ENCODE measurements at places on chromosomes 6 and 20.

DNA sequence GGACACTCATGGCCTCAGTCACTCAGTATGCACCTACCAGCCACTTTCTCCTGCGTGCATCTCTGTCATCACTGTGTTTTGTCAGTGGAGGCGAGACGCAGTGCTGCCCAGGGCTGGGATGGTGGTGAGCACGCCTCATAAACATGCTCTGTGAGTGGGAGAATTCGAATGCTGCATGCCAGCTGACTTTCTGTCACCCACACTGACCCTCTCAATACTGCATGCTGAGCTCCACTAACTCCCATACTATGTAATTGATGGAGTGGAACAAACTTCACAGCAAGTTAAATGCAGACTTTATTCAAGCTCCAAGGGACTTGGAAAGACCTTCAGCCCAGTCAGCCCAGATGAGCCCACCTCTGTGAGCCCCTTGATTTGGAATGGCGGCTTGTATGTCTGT lies 22.7 kb upstream of the GGTLC1 start:
- no peak for DNase-seq

DNA sequence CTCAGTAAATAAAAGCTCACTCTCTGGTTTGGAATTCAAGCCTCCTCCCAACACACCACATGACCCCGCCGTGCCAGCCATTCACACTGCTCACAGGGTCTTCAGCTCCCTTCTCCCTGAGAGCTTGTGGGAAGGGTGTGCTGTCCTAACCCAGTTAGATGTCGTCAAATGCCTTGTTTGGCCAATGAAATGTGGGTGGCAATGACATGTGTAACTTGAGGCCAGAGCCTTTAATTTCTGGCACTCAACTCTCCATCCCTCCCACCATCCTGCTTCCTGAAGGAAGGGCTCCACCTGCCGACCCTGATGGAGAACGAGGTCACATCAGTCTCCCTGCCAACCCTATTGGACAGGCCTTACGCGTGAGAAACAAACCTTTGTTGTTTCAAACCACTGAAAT lies 224.5 kb upstream of the AGPAT4 start:
- no peak for DNase-seq

- no peak for DNase-seq
These were observed 215.5 kb downstream of the ALDH8A1 start for GRCh38 chr6:134734312-134734869.

- DNase-seq: no peak
These were observed 167.4 kb downstream of the COL9A1 start for GRCh38 chr6:70135219-70136160.

GRCh38 chr20:60008130-60008808 lies 50.0 kb downstream of the CDH26 start:
- no peak for DNase-seq

GRCh38 chr6:95690328-95690727 lies 113.0 kb downstream of the MANEA start:
- DNase-seq: no peak

- no peak for DNase-seq
These were observed 28.3 kb upstream of the MDGA1 start for GRCh38 chr6:37725957-37726356.

GRCh38 chr6:13494137-13494536 lies 6.7 kb upstream of the GFOD1 start:
- DNase-seq: no peak

DNA sequence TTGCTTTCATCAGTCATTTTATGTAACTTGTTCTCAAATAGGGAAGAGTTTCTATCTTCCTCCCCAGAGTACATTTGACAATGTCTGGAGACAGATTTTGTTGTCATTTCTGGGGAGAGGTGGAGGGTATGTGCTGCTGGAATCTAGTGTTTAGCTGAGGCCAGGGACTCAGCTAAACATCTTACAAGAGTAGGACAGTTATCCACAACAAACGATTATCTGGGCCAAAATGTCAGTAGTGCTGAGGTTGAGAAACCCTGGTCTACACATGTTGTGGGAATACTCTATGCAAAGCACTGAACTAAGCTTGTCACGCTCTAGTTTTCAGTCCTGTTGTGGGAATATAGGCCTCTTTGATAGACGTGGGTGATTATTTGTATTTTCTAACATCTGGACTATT lies 171.4 kb downstream of the CD109 start:
- no peak for DNase-seq

GRCh38 chr6:36698196-36698595 lies 570 bp downstream of the RAB44 start:
- DNase-seq: no peak

- DNase-seq: no peak
These were observed 227.3 kb downstream of the PREX1 start for GRCh38 chr20:48600470-48600945.

- no peak for DNase-seq
These were observed 18.6 kb upstream of the ELOVL2 start for GRCh38 chr6:11062715-11063114.

DNA sequence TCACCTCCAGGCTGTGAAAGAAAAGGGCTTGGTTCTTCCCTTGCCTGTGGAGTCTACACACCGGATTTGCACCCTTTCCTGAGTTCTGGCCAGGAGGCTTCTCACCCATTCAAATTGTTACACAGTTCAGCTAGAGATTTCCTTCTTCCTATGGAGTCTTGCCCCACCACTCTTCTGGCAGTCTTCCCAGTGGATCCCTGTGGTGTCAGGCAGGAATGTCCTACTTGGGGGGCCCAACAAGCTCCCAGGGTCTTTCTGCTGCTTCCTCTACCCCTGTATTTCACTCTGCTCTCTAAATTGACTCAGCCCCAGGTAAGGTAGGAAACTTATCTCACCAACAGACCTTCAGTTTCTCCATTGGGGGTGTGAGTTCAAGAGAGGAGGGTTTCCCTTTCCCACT lies 14.0 kb upstream of the CST9L start:
- DNase-seq: no peak

GRCh38 chr6:69732640-69733039 lies 64.2 kb downstream of the LMBRD1 start:
- DNase-seq: no peak

- no peak for DNase-seq
These were observed 114.1 kb upstream of the FRMD1 start for GRCh38 chr6:168192901-168193815.

DNA sequence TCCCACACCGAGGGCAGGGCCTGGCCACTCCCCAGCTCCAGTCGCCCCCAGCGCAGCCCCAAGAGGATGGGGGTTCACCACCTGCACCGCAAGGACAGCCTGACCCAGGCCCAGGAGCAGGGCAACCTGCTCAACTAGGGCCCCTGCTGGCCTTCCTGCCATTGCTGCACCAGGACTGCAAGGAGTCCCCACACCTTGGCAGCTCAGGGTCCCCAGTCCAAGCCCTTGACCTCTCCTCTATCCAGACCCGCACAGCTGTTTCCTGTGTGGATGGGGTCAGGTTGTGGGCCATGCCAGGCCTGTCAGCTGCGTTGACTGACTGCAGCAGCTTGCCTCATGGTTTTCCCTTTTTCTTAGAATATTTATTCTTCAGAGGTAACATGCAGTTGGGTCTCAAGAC lies 4.4 kb downstream of the LRRC73 start:
- DNase-seq: no peak

DNA sequence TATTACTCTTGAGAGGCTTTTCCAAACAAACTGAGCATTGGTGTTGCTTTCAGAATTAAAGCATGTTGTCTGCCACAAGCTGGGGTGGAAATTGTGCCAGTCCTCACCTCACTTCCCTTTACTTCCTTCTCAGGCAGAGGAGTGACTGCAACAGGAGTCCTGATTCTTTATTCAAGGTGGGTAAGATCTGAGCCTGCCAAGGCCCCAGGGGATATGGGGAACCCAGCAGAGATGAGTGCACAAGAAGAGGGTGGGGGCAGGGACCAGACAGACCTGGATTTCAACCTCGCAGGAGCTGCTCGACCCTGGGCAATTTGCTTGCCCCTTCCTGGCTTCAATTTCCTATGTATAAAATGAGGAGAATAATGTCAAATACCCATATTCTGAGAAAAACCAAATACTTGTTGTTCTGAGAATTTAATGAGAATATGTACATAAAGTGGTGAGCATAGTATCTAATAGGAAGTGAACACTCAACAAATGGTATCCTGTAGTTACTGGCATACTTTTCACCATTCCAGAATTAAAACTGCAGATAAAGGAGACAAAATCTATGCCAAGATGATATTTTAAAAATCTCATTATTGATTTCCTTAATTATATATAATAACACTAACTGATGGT lies 17.8 kb downstream of the MAN1A1 start:
- DNase-seq: no peak

DNA sequence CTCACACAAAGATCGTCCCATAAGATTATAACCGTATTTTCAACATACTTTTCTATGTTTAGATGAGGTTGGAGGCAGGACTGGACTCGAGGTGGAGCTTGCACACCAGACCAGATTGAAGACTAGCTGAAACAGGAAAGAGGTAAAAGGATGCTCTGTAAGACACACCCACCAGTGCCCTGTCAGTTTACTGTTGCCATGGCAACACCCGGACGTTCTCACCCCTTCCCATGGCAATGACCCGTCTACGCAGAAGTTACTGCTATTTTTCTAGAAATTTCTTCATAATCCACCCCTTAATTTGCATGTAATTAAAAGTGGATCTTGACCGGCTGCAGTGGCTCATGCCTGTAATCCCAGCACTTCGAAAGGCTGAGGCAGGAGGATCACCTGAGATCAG lies 13.6 kb upstream of the SRSF6 start:
- DNase-seq: no peak

- DNase-seq: no peak
These were observed 123.7 kb downstream of the CCDC170 start for GRCh38 chr6:151617539-151617938.

DNA sequence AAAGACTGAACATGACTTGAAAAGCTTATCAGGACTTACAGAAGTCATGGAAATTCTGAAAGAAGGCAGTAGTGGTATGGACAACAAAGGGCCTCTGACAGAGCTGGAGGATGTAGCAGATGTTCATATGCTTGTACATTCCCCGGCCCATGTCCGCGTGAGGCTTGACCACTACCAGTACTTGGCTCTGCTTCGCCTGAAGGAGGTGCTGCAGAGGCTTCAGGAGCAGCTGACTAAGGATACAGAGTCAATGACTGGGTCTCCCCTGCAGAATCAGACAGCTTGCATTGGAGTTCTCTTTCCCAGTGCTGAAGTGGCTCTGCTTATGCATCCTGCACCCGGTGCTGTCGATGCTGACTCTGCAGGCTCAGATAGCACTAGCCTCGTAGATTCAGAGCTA lies 29.2 kb downstream of the TAF11 start:
- DNase-seq: no peak

DNA sequence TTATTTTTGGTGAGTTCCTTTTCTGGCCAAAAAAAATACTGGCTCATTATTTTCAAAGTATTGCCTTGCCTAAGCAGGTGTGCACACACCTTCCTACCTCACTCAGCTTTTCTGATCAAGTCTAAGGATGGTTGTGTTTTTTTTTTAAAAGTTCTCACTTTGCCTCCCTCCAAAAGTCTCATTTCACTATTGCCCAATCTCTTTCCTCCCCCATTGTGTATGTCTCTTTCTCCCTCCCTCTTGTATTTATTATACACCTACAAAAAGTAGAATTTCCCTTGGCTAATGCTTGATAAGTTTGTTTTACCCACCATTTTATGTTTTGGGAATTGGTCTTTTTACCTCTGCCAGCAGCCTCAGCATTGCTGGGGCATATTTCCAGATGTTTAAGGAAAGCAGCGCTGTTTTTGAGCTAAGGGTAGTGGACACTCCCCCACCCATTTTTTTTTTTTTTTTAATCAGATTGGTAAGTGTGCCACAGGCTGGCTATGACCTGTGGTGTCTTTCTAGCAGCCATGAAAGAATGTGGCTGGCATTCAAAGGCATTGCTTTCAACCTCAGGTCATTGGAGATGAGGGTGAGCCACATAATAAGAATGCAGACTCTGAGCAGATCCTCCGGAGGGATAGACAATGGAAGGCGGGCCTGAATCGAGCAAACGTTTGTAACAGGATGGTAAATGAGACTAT lies 668.6 kb downstream of the UTRN start:
- DNase-seq: no peak

DNA sequence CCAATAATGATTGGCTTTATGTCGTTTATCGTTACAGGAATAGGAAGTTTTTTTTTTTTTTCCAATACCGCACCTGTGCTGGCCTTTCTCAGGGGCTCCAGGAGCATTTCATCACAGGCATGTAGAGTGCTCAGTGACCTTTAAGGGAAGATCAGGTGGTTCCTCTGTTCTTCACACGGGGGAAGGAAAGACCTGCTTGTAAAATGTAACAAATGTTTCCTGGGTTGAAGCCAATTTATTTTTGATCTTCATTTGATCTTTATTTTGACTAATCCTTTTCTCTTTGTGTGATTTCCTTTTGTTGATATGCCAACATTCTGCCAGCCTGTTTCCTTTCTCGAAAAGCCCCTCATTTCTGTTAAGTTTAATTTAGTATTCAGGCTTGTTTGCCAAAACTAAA lies 61.9 kb upstream of the HBS1L start:
- no peak for DNase-seq

DNA sequence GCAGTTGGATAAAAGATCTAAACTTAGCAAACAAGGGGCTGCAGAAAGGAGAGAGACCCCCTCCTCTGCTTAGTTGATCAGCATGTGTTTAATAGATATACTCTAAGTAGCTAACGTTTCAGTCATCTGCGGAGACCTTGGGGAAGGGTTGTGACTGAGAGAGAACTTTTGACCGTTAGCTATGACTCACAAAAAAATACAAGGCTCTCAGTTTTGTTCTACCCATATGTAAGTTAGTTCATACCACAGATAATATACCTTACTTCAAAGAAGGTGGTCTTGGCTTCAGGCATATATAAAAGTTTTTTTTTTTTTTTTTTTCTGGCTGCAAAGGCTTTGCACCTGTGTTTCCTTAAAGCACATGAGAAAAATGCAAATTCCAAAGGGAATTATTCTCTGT lies 258.9 kb downstream of the GJA1 start:
- no peak for DNase-seq

- peak; percentile 72 for DNase-seq
These were observed 15.2 kb upstream of the ZNF335 start for GRCh38 chr20:45987108-45987780.

DNA sequence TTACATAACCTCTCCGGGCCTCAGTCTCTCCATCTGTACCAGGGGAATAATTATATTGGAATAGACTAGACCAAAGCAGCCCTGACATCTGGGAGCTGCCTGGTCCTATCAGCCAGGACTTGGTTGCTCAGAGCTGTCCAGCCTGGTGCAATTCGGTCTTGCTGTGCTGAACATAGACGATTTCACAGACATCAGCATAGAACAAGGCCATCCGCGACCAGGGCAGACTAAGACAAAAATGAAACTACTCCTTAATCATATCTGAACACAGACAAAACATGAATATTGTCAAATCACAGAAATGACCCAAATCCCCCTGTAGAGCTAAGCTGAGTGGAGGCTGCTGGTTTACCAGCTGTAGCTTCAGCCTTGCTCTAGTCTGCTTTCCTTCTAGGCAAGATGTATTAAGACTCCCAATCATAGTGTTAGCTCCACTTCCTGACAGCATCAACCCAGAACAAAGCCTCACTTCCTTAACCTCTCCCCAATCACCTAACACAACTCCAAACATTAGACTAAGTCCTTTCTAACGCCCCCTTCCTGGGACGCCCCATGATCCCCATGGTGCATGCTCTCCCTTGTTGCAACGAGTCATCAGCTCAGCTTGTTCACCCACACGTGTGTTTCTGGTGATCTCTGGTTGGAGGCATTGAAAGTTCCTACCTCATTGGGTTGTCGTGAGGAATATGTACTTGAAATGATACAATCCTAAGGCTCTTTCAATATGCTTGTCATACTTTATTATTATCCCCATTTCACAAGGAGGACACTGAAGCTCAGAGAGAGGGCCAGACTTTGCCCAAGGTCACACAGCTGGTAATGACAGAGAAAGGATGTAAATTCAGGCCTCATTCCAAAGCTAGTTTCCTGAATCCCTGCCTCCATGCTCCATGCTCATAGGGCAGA lies 3.5 kb upstream of the MAPK13 start:
- DNase-seq: no peak

- peak; percentile 23 for DNase-seq
These were observed 81.5 kb downstream of the RTN4IP1 start for GRCh38 chr6:106547601-106548453.
